ENCODE measurements at places on chromosomes 5 and 9.

- no peak for DNase-seq
Observed at GRCh38 chr5:57429513-57430120, 53.0 kb downstream of the ACTBL2 start.

- DNase-seq: no peak
Observed at GRCh38 chr5:63310644-63311043, 651.6 kb downstream of the HTR1A start.

DNA sequence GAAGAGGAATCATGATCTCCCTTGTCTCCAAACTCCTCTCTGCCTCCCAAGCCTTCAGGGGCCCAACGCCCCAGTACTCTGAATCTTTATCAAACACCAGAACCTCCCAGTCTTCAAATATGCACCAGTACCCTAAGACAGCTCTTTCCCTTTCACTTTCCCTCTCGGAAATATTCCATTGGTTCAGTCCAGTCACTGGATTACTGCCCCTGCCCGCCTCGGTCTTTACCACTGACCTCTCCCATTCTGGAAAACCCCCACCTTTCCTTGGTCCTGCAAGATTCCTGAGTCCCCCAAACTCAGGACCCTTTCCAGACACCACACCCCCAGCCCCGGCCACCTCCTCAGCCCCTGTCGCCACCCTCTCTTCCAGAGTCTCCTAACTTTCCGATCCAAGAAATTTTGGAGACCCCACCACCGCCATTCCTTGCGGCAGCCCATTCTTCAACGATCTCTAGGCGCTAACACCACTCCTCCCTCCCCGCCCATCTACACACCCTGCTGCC, 674 bp downstream of the C5orf15 start:
- no peak for DNase-seq

DNA sequence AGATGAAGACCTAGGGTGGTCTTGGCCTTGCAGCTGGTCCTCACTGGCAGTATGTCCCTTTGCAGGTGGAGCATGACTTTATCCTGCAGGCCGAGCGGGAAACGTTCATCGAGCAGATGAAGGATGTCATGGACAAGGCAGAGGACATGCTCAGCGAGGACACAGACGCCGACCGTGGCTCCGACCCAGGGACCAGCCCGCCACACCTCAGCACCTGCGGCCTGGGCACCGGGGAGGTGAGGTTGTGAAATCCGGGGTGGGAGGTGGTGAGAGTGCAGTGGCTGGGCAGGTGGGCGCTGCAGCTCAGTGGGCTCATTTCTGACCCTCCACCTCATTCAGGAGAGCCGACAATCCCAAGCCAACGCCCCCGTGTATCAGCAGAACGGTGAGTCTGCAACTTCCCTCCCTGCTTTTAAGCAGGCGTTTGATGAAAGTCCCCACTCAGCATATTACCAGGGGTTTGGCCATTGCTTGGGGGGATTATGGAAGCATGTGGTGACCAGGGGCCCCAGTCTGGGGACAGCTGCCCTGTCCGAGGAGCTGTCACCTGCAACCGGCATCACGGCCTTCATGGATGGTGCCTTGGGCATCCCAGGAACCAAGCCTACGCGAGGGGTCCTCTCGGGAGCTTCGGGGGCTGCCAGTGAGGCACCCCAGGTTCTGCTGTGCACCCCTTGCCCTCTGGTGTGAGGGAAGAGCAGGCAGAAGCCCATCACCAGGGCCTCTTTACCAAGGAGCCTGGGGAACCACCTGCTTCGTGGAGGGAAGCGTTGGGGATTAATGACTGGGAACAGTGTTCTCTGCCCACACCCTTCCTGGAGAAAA, 84.0 kb downstream of the WNK2 start:
- DNase-seq: no peak

- DNase-seq: no peak
Observed at GRCh38 chr5:124679578-124680199, 66.8 kb downstream of the ZNF608 start.

- DNase-seq: no peak
Observed at GRCh38 chr9:88713010-88713409, 178.0 kb downstream of the NXNL2 start.

DNA sequence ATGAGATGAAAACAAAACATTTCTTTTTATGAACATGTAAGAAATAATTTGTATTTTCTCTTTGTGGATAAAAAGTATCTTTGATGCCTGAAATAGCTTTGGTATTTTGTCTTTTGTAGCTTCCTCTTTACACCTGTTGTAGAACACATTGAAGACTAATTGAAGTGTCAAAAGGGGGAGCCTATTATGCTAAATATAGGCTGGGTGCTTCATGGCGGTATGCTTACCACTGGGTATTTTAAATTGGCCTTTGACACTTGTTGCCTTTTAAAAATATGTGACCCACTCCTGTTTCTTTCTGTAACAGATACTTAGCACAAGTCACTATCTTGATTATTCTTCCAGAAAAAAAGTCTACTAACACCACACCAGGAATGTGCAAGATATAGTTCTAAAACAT, 226.4 kb downstream of the KIAA0825 start:
- no peak for DNase-seq

DNA sequence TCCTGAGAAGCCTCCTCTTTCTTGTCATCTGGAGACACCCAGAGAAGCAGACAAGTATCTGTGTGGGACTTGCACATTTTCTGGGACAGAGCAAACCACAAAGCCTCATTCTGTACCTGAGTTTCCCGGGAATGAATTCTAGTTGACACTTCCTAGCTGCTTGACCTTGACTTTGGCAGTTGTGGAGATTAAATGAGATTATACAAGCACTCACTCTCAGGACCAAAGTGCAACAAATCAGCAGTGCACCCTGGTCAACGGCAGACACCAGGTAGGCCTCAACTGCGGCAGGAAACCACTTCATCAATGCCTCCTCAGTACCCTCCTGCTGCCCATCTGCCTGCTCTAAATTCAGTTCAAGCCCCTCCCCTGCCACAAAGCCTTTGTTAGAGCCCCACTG, 114.7 kb upstream of the PANK3 start:
- no peak for DNase-seq

- DNase-seq: no peak
Observed at GRCh38 chr5:127353327-127353726, 62.7 kb downstream of the MEGF10 start.

DNA sequence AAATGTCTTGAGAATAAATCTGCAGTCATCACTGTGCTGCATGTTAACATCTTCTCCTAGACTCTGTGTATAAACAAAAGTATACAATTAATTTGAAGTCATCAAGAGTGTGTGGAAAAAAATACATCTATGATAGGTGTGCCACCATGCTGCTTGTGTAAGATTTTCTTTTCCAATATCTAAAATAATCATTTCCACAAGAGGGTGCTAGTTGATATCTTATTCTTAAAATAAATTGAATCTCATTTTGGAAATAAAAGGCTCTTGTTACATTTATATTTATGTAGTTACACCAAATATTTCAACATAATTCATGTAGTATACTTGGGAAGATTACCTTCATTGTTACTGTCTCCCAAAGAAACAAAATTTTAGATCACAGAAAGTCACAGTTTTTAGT, 14.1 kb upstream of the MOCS2 start:
- no peak for DNase-seq

DNA sequence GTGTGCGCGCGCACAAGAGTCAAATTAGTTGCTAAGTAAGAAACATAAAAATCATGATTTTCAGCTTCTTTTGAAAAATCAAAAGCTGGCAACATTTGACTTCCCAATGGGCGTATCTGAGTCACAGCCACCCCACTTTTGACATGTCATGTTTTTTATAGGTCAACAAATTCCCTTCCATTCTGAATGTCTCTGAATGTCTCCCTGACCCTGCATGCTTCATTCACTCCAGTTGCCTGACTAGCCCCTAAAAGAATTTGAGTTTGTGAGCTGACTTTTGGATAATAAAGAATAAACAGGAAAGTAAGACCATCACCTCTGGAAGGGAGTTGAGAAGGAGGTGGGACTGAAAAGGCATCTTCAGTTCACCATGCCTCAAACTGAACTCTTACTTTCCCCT, 20.2 kb upstream of the GLIS3 start:
- DNase-seq: no peak

GRCh38 chr9:124139001-124139400, 118.7 kb upstream of the NEK6 start:
- DNase-seq: no peak

DNA sequence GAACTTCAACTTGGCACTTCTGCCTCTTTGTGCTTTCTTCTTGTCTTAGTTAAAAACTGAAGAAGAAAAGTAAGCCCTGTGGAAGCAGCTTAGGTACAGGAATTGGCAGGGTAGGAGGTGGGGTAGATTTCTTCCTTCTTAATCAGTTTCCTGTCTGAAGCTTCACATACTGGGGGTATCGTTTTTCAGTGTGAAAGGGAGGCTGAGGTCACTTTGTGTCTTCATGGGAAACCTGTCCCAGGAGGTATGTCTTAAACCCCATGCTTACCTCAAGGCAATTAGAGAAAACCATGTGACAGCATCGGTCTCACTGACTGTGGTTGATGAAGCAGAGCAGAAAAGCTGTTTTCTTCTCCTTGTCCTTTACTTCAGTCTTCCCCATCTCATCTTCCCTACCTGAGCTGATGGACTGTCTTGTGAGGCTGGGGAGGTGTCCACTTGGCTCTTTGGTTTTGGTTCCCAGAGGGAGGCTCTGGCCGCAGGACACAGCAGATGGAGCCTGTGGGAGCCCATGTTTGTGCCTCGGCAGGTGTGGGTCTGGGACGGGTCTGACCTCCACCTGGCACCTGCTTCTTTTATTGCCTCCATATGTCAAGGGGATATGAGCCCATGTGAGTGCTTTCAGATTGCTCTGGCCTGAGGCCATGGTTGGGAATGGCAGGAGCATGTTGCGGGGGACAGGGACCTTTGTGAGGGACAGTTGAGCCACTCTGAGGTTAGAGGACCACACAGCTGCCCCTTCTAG, 47.0 kb downstream of the SH3GL2 start:
- DNase-seq: no peak

DNA sequence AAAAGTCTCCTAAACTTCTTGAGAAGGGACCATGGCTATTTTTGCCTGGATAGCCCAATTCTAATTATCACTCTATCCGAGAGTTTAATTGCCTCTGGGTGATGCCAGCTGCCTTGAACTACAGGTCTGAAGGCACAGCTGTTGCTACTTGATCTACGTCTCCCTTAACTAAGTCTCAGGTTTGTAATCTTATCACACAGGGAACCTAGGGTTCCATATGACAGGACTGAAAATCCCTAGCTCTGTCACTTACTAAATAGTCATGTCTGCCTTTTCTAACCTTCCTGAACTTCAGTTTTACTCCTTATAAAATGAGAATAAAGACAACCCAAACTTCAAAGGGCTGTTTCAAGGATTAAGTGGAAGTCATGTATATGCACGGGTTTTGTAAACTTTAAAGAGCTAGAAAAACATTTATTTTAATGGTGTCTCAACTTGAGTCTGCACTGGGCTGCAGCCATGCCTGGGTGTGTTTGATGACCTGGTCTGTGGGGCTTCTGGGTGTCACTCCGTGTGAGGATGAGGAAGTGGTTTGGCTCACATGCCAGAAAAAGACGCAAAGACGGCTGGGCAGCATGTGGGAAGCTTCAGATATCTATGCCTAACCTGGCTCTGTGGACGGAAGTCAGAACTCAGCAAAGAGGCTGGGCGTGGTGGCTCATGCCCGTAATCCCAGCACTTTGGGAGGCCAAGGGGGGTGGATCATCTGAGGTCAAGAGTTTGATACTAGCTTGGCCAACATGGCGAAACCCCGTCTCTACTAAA, 129.3 kb upstream of the SLC44A1 start:
- no peak for DNase-seq

DNA sequence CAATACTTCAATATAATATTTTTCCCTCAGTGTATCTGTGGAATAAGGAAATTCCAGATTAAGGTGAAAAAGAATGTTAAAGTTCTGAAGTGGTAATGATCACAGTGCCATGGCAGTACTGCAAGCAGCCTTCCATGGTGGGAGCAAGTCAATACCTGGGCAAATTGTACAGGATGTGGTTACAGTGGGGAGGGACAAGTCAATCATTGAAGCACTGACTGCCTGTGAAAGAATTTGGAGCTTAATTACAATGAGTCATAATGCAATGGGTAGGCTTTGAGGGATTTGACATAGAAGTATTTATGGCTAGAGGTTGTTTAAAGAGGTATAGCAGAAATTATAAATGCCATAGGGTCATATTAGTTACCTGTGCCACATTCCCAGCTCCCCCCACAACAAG, 786.5 kb upstream of the ACO1 start:
- DNase-seq: no peak

DNA sequence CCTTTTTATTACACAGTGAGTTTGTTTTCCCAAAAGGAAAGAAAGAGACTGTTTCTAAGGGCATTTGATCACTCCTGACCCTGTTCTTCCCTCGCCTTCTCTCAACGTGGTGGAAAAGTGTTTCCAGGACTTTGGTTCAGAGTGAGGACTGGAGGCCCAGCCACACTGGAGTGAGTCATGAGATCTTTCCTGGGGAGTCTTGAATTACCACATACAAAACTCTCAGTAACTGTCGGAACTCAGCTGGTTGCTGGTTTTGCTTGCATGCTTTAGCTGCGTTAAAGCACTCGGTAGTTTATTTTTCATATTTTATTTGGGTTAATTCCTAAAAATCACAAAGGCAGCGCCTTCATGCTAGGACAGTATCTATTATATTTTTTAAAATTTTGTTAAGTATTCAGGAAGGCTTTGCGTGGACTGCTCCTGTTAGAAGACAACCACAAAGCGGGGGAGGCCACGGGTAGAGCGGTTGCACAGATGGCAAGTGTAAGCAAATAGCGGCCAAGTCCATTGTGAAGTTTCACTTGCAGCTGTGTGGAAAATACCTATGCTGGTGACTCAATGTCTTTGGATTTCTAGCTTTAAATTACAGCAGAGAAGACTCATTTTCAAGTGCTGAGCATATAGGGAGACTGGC, 77.7 kb downstream of the ARSB start:
- no peak for DNase-seq

GRCh38 chr5:68849103-68849502, 244.7 kb upstream of the SLC30A5 start:
- DNase-seq: no peak

GRCh38 chr5:142280066-142281007, 44.5 kb downstream of the SPRY4 start:
- DNase-seq: no peak

DNA sequence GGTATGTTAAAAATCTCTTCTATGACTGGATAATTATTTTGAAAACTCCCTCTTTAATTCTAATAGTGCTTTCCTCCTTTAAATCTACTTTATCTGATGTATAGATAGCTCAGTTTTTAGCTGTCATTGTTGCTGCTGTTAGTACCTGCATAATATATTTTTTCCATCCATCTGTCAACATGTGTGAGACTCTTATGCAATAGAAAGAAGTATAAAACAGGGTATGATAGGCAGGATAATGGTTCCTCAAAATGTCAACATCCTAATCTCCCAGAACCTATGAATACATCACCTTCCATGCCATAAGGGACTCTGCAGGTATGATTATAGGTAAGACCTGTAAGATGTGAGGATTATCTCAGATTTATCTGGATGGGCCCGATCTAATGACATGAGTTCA, 136.9 kb upstream of the LHFPL2 start:
- DNase-seq: no peak

GRCh38 chr5:75053304-75054133, 1.2 kb upstream of the GCNT4 start:
- no peak for DNase-seq
